ENCODE measurements at places on chromosomes 4 and X.

GRCh38 chr4:118979712-118980111, 91.1 kb downstream of the SYNPO2 start:
- no peak for DNase-seq

- no peak for DNase-seq
These were observed 63.8 kb downstream of the SEPSECS start for GRCh38 chr4:25096251-25096980.

DNA sequence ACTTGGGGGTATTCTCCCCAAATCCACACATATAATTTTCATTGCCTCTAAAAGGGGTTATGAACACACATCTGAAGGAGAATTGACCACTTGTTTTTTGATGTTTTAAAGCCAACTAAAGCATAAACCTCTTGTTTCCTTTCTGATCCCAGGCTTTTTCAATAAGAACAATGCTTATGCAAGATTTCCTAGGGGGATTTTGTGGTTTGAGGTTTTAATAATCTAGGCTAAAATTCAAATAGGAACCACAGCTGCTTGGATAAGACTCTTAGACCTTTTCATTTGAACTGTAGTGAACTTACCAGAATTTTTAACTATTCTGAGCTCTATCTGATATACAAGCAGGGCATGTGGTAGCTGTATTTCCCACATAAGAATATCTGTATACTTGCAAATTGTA, 651.1 kb downstream of the ANKRD50 start:
- no peak for DNase-seq

- no peak for DNase-seq
These were observed 822 bp downstream of the ZNF275 start for GRCh38 chrX:153334654-153335295.

- DNase-seq = no peak
These were observed 411.0 kb upstream of the NDST3 start for GRCh38 chr4:117623326-117623725.

GRCh38 chr4:126318376-126318775, 1003.6 kb downstream of the FAT4 start:
- no peak for DNase-seq

DNA sequence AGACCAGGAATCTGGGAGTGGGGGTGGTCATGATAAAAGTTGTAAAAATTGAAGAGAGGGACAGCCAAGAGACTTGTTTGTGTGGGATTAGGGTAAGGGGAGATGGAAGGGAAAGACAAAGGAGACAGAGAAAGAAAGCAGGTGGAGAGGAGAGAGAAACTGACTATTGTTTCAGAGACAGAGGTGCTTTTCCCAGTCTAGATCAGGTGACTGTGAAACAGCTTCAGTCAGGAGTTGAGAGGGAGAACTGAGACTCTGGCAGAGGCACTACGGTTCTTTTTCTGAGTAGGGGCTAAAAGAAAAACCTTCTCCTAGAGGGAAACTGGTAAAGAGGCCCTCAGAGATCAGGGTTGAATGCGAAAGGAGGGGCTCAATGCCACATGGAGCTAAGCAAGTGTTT, 106.4 kb downstream of the KDR start:
- DNase-seq = no peak

- DNase-seq = no peak
These were observed 95.0 kb downstream of the CAMK2D start for GRCh38 chr4:113666386-113667114.

- DNase-seq = no peak
These were observed 23.6 kb downstream of the KIF4A start for GRCh38 chrX:70313503-70313902.

GRCh38 chr4:138975225-138975624, 40.4 kb upstream of the NOCT start:
- DNase-seq = no peak

DNA sequence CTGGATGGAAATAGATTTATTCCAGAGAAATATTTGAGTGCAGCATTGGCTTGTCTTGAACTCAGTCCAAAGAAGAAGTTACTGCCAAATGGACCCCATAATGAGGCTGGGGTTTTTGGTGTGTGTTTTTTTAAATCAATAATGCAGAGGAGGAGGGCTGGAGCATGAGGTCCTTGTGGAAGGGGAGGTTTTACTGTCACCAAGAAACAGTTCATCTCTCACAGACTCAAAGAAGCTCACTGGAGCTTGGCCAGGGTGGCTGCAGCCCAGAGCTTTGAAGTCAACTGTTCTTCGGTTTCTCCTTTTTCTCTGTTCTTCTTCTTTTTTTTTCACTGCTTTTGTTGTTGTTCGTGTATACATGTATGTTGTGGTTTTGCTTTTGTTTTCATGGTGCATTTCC, 377.7 kb downstream of the FBXW7 start:
- DNase-seq = no peak

DNA sequence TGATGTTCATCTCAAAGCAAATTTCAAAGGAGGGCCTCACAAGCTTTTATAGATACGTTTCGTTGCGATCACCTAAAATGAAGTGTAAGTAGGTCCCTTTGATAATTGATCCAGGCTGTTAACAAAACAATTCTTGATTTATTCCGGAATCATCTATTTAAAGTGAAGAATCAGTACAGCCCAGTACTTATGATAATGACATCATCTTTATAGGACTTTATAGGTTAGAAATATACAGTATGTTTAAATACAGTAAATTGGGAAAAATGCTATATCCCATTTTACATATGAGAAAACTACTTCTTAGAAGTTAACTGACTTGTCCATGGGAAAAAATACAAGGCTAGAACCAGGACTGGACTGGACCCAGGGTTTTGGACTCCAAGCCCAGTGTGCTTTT, 3.7 kb downstream of the PTCHD1 start:
- DNase-seq = no peak

DNA sequence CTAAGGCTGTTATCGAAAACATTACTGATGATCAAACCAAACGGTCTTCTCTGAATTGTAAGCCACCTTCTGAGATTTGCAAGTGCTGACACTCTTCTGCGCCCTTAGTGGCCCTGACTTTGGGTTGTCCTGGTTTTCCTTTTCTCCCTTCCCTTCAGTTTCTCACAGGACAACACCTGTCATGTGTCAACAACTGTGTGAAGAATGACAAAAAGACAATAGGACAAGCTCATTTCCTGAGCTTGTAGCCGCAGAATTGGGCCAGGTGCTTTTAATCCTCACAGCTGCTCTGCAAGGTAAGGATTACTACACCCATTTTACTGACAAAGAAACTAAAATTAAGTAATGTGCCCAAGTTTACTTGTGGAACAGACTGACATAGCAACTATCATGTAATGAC, 44.9 kb upstream of the TXK start:
- no peak for DNase-seq

- DNase-seq = no peak
These were observed 3.8 kb upstream of the FBXW7 start for GRCh38 chr4:152539556-152540292.

- no peak for DNase-seq
These were observed 88.1 kb upstream of the MAB21L2 start for GRCh38 chr4:150493851-150494250.

DNA sequence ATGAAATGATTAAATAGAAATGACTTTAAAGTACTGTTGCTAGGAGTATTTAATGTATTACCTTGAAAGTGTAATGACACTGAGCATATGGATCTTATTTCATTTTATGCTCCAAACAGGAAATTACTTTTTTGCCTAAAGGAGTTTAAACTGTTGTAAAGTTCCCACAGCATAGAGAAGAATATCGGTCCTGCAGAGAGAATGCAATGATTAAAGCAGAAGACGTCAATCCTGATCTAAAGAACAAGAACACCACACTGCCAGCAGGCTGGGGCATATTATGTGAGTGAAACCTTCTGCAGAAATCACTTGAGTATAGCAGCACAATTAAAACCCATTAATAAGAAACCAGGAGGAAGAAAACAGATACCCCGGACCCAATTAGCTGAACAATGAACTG, 72.8 kb upstream of the CAMK2D start:
- no peak for DNase-seq

DNA sequence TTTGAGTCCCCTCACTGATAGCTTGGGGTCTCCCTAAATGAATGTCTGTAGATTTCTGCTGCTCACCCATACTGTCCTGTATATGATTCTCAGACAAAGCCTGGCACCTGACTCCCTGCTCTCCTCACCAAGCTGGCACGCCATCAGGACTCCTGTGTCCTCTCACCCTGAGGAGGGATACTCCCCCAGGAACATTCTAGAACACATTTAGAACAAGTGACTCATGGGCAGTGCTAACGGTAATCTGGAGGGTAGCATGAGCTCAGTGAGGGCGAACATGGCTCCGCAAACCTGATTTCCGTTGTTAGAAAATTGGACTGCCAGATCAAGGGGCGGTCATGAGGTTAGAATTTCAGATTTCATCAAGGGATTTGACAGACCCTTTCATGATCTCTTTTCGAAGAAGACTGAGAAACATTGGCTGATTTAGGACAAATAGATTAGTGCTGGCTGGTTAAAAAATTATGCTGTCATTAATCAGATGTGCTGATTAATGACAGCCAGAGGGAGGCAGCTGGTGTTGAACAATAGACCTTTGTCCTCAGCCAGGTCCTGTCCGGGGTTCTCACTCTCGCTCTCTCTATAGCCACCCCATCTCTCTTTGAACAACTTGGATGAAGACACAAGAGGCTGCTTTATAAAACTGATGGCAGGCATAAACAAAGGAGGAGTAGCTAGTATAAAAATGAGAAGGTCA, 244.3 kb downstream of the PTTG2 start:
- peak; percentile 3 for DNase-seq

DNA sequence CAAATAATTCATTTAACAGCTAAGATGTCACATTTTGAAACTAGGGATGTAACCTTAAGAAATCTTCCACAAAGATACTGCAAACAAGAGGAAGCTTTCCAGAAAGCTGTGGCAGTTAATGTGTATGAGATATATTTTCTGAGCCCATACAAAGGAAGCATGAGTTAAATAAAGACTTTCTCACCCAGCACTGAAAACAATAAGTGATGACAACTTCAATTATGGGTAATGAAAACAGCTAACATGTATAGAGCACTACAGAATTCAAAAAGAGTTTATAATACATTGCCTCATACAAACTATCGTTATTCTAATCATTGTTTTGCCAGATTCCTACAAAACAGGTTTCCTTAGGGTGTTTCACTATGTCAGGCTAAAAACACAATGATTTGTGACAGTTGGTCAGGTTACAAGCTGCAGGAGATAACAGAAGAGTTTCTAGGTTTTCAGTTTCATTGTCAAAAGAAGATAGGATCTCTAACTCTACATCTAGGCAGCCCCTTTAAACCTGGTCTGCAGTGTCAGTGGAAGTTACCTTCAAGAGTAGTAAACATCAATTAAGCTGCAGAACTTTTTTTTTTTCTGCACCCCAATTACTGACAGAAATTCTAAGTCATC, 618.1 kb upstream of the ADGRL3 start:
- no peak for DNase-seq

- DNase-seq = no peak
These were observed 15.4 kb downstream of the UTP3 start for GRCh38 chr4:70703619-70704214.

GRCh38 chrX:56026815-56027214, 205.3 kb upstream of the KLF8 start:
- no peak for DNase-seq

GRCh38 chrX:102957751-102958150, 20.7 kb downstream of the RAB40AL start:
- no peak for DNase-seq

DNA sequence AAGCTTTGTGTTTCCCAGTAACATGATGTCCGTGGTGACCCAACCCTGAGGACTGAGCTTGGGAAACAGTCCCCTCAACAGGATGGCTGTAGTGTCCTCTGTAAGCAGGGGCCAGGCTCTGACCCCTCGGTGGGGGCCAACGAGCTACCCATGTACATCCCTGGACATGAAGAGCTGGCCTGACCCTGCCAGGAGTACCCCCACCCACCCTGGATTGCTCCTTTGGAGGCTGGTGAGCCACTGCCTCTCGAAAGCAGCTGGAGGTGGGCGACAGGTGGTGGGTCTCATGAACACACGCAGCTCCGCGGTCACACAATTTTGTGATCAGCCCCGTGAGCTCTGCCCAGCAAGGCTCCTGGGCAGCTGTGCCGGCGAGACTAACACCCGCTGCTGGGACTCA, 33.5 kb downstream of the NSG1 start:
- no peak for DNase-seq

DNA sequence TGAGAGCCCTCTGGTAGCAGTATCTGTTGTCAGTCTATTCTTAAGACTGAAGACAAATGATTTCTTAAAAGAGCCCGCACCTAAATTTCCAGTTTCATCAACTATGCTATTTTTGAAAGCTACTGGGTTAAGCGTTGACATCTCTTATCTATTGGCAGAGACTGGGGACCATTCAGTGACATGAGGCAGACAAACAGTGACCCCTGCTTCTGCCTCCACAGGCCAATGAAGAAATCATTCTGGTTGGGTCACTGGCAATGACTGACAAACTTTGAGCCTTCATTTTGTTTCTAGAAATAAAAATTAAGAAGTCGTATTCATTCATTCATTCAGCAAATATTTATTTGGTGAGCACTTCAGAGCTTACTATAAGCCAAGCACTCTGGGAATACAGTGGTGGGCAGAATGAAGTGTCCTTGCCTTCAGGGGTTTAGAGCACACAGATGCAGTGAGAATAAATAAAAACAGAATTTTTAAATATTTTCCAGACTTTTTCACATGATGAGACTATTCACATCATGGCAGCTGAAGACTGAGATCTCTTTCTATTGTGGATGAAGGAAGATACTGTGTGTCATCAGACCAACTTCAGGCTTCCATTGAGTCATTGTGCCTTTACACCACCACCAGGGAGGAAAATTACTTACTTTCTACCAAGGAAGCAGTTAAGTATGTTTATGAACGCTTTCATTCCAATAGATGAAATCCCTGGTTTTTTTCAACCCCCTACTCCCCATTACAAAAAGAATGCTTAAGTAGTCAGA, 36.0 kb downstream of the SORBS2 start:
- DNase-seq = no peak

DNA sequence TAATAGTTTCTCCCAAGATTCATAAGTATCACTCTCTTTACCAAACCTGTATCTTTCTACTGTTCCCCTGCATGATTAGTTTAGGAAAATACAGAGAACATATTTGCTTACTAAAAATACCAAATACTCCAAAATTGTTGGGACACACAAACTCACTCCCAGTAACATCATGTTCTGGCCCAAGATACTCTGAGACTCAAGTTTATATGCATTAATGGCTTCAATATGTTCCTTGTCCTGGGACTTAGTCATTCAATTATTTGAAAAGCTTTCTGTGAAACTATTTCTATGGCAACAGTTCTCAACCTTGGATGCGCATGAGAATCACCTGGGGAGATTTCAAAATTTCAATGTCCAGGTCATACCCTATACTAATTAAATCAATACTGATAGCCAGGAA, 138.9 kb upstream of the PTCHD1 start:
- no peak for DNase-seq

DNA sequence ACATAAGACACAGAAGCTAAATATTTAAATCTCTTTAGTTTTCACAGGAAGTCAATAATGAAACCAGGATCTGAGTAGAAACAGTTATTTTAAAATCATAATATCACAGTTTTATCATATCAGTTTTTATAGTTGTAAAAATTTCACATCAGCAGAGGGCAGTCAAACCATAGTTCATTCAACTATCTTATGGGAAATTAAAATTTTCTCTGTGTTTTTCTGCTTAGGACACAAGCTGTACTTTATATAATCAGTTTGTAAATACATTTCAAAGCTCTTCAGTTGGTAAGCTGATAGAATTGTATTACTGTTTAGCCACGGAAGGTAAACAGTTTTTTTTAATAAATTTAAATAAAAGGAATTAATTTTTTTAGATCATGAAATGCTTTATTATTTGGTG, 204.8 kb upstream of the NUDT6 start:
- no peak for DNase-seq
